Activated naive CD4-positive, alpha-beta T cell treated with anti-CD3 and anti-CD28 coated beads for 36 hours (primary cell): ENCODE measurements at places on chromosomes 16 and 17.

DNA sequence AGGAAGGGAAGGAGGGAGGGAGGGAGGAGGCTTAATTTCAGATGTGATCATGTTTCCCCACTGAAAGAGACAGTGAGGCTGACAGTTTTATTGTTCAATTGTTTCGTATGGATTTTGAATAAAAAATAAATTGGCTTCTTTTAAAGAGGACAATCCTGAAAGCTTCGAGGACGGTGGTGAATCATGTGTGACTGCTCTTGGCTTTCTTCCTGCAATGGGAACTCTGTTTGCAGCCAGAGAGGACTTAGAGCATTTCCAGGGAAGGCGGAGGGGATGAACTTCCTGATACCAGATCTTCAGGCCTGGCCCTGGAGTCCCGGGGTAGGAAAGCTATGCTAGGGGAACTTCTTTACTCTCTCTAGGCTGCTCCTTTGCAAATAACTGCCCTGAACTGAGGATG lies 72.8 kb upstream of the C16orf82 start:
- no peaks in the 10 kb centered on the region for H3K4me1 ChIP-seq
- H3K27me3 ChIP-seq, result peaks cover 24% of the 10 kb centered on the region
- DNase-seq, result no peak
- no peak overlapping the region for H3K27ac ChIP-seq

- H3K36me3 ChIP-seq, result no peaks in the 10 kb centered on the region
- no peak for DNase-seq
- H3K27me3 ChIP-seq, result no peaks in the 10 kb centered on the region
- no peak overlapping the region for H3K4me3 ChIP-seq
- no peak overlapping the region for H3K27ac ChIP-seq
Measured at GRCh38 chr16:1134776-1135458, 18.0 kb upstream of the CACNA1H start.

GRCh38 chr16:46828943-46829342 lies 2.0 kb downstream of the C16orf87 start:
- no peaks in the 10 kb centered on the region for H3K27me3 ChIP-seq
- peaks cover 36% of the 10 kb centered on the region for H3K4me1 ChIP-seq
- H3K27ac ChIP-seq, result peak overlapping the region; percentile 61
- no peak for DNase-seq
- H3K4me3 ChIP-seq, result peak overlapping the region; percentile 97
- peaks cover 3% of the 10 kb centered on the region for H3K36me3 ChIP-seq

GRCh38 chr16:84390131-84390785 lies 21.9 kb downstream of the ATP2C2 start:
- no peaks in the 10 kb centered on the region for H3K27me3 ChIP-seq
- H3K36me3 ChIP-seq, result no peaks in the 10 kb centered on the region
- H3K4me1 ChIP-seq, result no peaks in the 10 kb centered on the region
- no peak overlapping the region for H3K27ac ChIP-seq
- H3K4me3 ChIP-seq, result no peak overlapping the region

DNA sequence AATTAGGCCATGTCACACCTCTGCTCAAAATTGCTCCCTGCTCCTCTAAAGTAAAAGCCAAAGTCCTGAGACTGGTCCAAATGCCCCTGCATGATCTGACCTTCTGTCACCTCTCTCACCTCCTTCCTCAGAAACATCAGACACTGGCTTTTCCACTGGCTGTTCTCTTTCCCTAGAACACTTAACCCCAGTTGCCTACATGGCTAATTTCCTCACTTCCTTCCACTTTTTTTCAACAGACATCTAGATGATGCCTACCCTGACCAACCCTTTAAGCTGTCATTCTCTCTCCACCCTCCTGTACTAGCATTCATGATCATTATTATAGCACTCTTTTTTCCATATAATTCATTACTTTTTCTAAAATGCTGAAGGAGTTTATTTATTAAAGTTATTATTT lies 31.0 kb downstream of the CCT6B start:
- H3K27me3 ChIP-seq, result no peaks in the 10 kb centered on the region
- no peak overlapping the region for H3K4me3 ChIP-seq
- DNase-seq, result no peak
- H3K4me1 ChIP-seq, result no peaks in the 10 kb centered on the region
- no peaks in the 10 kb centered on the region for H3K36me3 ChIP-seq
- H3K27ac ChIP-seq, result no peak overlapping the region

- H3K36me3 ChIP-seq, result no peaks in the 10 kb centered on the region
- no peak overlapping the region for H3K4me3 ChIP-seq
- H3K27ac ChIP-seq, result no peak overlapping the region
- DNase-seq, result no peak
Measured at GRCh38 chr17:65402513-65403496, 158.6 kb downstream of the AXIN2 start.
